Activated CD4-positive, CD25-positive, alpha-beta regulatory T cell treated with anti-CD3 and anti-CD28 coated beads, Interleukin-2, amount 50 U/mL, for 16 hours (primary cell): ENCODE measurements at places on chromosomes 13 and 19.

DNA sequence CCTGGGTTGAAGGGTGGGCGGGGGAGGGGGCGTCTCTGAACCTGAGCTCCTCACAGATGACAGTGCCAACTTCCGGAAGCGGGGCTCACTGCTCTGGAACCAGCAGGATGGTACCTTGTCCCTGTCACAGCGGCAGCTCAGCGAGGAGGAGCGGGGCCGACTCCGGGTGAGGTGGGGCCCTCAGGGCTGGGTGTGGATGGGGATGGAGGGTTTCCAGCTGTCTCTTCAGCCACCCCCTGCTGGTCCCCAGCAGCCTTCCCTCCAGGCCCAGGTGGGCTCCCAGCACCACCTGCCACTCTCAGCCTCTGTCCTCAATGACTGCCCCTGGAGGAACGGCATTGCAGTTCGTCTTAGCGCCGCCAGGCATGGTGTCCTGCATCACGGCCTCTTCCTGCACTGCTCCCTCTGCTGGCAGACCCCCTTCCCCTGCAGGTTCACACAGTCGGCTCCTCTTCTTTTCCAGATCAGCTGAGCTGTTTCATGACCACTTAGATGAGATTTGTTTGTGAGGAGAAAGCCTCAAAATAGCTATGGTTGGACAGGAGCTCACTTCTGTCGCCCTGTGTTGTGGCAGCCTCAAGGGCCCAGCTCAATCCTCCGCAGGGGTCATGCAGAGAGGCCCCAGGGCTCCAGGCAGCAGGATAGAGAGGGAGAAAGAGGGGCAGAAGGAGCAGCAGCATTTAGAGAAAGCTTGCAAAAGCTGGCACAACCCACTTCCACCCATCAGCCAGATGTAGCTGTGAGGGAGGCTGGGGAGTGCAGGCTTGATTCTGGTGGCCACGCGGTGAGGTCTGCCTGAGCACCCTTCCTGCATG is 2.5 kb upstream of the GARIN5A start:
- DNase-seq = no peak

- DNase-seq = no peak
These were observed 655.5 kb downstream of the PCDH9 start for GRCh38 chr13:66574606-66575005.

- DNase-seq = no peak
These were observed 6.3 kb downstream of the C19orf38 start for GRCh38 chr19:10854350-10855089.

DNA sequence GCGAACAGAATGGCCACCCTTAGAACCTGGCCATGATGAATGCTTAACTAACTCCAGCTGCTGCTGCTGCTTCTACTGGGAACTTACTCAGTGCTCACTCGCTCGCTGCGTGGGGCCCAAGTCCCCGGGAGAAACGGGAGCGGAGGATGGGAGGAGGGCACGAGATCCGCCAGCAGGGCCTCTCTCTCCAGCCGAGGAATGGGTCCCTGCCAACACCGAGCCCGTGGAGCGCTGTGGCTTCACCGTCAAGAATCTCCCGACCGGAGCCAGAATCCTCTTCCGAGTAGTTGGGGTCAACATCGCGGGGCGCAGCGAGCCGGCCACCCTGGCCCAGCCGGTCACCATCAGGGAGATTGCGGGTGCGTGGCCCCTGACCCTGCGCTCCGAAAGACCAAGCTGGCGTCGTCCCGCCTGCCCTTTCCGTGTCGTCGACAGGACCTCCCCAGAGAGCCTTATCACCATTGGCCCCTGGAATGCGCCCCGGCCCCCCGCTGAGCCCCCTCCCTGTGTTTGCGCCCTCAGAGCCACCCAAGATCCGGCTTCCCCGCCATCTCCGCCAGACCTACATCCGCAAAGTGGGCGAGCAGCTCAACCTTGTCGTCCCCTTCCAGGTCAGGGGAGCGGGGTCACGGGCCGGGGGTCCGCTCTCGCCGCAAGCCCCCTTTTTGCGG is 17.8 kb upstream of the EMC10 start:
- DNase-seq = no peak

DNA sequence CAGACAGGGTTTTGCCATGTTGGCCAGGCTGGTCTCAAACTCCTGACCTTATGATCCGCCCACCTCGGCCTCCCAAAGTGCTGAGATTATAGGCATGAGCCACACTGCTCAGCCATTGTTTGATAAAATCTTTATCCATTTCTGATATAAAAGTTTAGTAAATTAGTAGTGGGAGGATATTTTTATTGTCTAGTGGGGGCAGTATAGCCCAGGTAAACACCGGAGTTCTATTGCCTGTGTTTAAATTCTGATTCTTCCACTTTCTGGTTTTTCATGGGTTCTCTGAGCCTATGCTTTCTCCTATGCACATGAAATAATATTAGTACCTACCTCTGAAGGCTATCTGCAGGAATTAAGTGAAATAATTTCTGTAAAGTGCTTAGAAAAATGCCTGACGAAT is 20.1 kb upstream of the ARHGEF18 start:
- no peak for DNase-seq

- DNase-seq = no peak
These were observed 2.8 kb downstream of the ZNF536 start for GRCh38 chr19:30374865-30375552.

GRCh38 chr19:27962264-27962663 is 1250.7 kb downstream of the UQCRFS1 start:
- no peak for DNase-seq

GRCh38 chr13:60431108-60431700 is 34.2 kb downstream of the TDRD3 start:
- no peak for DNase-seq

DNA sequence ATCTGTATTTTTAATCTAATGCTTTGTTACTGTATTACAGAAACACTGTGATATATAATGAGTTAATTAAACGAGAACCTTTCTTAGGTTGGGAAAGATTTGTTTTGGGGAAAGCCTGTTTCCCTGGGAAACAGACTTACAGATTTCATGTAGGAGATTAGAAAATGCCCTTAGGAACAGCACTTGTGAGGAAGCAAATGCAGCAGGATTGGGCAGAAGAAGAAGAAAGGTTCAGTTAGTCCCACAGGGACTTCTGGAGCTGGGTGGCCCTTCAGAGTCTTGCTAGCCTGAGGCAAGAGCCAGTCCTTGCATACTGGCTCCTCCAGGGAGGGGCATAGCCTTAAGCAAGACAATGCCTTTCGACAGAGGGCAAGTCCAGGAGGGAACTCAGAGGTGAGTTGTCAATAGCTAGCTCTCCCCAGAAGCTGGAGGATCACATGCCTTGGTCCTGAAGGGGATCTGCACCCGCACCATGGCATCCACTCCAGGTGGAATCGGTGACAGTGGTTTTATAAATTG is 36.8 kb downstream of the N4BP2L1 start:
- DNase-seq = no peak

GRCh38 chr19:3366753-3367627 is 607 bp downstream of the NFIC start:
- DNase-seq = no peak

GRCh38 chr13:32150794-32151193 is 119.2 kb downstream of the FRY start:
- no peak for DNase-seq

DNA sequence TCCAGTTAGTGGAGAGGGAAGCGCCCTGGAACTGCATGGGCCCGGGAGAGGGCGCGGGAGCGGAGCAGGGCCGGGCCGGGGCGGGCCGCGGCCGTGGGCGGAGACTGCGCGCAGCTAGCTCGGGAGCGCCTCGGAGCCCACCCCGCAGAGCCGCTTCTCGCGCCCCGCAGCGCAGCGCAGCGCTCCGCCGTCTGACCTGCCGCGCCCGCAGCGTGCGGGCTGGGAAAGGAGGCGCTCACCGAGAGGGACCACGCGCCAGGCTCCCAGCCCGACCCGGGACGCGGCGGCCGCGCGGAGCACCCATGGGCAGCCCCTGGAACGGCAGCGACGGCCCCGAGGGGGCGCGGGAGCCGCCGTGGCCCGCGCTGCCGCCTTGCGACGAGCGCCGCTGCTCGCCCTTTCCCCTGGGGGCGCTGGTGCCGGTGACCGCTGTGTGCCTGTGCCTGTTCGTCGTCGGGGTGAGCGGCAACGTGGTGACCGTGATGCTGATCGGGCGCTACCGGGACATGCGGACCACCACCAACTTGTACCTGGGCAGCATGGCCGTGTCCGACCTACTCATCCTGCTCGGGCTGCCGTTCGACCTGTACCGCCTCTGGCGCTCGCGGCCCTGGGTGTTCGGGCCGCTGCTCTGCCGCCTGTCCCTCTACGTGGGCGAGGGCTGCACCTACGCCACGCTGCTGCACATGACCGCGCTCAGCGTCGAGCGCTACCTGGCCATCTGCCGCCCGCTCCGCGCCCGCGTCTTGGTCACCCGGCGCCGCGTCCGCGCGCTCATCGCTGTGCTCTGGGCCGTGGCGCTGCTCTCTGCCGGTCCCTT is at the start of gene MLNR:
MLNR (plus strand) TSS at position 303 of the 820 bp plus-strand sequence; CDS start at position 303, 0 bp downstream.
- no peak for DNase-seq

DNA sequence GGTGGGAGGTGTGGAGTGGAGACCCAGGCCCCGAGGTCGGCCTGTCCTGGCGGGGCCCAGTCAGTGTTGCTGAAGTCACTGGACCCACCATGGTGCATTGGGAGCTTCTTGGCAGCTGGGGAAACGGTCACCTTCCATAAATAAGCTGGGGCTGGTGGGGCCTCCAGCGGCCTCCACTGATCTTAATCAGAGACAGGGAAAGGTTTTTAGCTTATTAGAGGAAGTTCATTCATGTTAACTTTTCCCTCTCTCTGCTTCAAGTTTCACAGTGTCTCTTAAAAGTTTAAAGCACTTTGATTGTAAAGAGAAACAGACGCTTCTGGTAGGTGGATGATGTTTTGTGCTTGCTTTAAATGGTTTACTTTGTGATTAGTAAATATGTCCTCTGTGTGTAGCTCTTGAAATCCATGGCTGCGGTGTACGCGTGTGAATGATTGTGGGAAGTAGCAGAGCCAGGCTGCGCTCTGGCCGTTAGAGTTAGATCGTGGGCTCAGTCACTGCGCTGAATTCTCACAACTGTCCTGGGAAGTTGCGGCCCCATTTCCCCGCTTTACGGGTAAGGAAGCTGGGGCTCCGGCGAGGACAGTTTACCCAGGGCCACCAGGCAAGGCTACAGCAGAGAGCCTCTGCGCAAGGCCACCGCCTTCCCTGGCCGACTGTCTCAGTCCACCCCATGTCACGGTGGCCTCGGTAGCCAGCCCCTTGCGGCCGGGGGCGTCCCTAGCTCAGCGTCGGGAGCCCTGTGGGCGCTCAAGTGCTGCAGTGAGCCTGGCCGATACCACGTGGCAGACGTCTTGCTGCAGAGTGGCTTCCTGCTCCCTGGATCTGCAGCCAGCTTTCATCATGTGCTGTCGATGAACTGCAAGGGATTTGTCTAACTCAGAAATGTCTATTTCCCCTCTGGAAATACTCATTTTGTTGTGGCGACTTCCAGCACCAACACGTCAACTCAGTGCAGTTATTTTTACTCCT is 16.5 kb upstream of the NDUFS7 start:
- DNase-seq = no peak

- DNase-seq = no peak
These were observed 320.3 kb downstream of the ATP8A2 start for GRCh38 chr13:25692099-25692498.

GRCh38 chr13:28137596-28137995 is 749 bp upstream of the PAN3 start:
- no peak for DNase-seq

GRCh38 chr13:110525328-110526319 is 35.9 kb downstream of the RAB20 start:
- DNase-seq = no peak

- no peak for DNase-seq
These were observed 236.6 kb upstream of the MAB21L1 start for GRCh38 chr13:35712907-35713761.

GRCh38 chr19:6963244-6963852 is 57.9 kb downstream of the MBD3L2B start:
- no peak for DNase-seq

- DNase-seq = no peak
These were observed 656.6 kb downstream of the UQCRFS1 start for GRCh38 chr19:28556371-28556770.

- DNase-seq = no peak
These were observed 9.7 kb upstream of the SPACA4 start for GRCh38 chr19:48596679-48597465.

- DNase-seq = no peak
These were observed 5.6 kb downstream of the TCF3 start for GRCh38 chr19:1646659-1647453.

GRCh38 chr19:50717891-50718254 is 1.7 kb downstream of the SHANK1 start:
- DNase-seq = no peak

- no peak for DNase-seq
These were observed 30.8 kb downstream of the GJA3 start for GRCh38 chr13:20130012-20130411.

GRCh38 chr19:44823373-44823698 is 14.4 kb downstream of the BCAM start:
- no peak for DNase-seq

DNA sequence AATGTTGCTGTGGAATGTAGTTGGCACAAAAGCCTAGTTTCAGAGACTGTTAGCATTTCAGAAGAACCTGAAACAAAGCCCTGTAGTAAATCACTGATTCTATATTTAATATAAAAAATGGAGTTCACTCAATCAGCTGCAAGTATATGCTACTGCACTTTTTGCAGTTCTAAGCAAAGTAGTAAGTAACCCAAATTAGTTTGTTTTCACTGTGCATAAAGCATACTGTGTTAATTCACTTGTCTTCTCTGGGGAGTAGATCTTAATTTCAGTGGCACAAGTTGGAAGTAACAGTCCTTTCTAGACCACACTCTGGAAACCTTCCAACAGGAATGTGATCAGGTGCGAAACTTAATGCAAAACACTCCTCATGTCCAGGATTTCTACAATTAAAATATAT is 139.3 kb downstream of the DACH1 start:
- DNase-seq = no peak

DNA sequence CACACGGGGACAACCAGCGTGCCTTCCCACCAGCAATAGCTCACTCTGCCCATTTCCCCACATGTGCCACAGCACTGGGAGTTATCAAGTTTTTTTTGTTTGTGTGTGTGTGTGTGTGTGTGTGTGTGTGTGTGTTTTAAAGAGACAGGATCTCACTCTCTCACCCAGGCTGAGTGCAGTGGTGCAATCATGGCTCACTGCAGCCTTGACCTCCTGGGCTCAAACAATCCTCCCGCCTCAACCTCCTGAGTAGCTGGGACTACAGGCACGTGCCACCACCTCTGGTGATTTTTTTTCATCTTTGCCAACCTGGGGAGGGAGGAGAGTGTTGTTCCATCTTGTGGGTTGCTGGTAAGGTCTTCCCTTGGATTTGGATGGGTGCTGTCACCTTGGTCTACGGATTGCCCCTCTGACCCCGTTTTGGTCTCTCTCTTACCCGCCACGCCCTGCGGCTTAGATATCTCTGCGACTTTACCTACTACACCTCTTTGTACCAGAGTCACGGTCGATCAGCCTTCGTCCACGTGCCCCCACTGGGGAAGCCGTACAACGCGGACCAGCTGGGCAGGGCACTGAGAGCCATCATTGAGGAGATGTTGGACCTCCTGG is 22.6 kb downstream of the PGPEP1 start:
- no peak for DNase-seq

- no peak for DNase-seq
These were observed 550.3 kb downstream of the GPC5 start for GRCh38 chr13:91948736-91949135.
